Stimulated activated CD8-positive, alpha-beta memory T cell treated with anti-CD3 and anti-CD28 coated beads, Interleukin-15, amount 100 ng/mL, for 24 hours (primary cell): ENCODE measurements at places on chromosomes 5 and 9.

DNA sequence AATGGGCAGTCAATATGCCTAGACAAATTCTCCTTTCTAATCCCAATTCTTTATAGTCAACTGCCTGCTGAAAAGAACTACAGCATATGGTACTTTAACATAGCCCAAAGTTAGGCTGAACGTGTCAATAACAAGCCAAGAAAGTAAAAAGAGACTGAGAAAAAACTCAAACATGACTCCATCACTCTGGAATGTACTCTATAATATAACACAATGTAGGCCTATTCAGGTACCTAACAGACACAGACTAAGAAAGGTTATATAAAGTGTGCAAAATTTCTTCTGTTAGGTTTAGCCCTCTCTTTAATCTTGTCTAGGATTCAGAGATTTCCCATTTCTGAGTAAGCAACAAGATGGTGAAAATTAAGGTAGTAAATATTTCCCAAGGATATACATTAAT lies 209.7 kb upstream of the PRR16 start:
- no peak for DNase-seq

GRCh38 chr5:15267966-15268365 lies 232.0 kb upstream of the FBXL7 start:
- no peak for DNase-seq

- DNase-seq = no peak
Measured at GRCh38 chr5:159393854-159394274, 63.6 kb upstream of the IL12B start.

DNA sequence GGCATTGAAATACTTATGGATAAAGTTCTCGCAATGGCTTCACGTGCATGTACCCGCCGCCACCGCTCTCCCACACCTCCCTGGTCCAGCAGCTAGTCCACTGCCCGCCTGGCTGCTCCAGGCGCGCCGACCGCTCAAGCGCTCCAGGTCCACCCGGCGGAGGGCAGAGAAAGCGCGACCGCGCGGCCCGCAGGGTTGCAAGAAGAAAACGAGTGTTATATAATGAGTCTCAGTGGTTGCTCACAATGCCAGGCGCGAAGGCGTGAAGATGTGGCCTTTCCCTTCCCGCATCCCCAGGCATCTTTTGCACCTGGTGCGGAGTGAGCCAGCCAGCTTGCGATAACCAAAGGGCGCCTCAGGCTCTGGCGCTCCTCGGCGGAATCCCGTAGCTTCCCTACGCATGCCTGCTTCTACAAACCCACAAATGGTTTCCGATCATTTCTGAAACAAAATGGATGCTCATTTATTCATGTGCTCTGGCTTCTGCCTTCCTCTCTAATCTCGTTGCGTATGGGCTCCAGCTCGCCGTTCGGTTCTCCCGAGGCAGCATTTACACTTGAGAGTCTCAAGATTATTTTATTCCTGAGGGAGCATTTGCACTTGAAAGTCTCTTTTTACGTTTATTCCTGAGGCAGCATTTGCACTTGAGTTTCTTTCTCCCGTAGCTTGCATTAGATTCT lies 25.7 kb downstream of the CDKN2A start:
- DNase-seq = no peak

- DNase-seq = no peak
Measured at GRCh38 chr5:95664204-95664786, 17.7 kb downstream of the RFESD start.

DNA sequence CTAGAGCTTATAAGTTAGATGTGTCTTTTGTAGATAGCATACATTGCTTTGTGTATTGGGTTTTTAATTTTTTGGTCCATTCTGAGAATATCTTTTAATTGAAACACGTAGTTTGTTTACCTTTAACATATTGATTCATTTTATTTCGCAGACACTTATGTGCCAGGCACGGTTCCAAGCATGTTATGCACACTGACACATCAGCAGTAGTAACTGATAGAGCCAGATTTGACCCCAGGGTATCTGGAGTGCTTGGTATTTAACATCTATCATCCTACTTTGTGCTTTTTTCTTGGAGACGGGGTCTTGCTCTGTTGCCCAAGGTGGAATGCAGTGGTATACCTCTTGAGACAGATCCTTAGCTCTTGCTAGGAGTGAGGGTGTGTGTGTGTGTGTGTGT lies 71.9 kb downstream of the USP20 start:
- DNase-seq = no peak

- DNase-seq = no peak
Measured at GRCh38 chr5:80964919-80965318, 4.8 kb downstream of the RASGRF2 start.
